ENCODE measurements at places on chromosomes 3 and 15.

DNA sequence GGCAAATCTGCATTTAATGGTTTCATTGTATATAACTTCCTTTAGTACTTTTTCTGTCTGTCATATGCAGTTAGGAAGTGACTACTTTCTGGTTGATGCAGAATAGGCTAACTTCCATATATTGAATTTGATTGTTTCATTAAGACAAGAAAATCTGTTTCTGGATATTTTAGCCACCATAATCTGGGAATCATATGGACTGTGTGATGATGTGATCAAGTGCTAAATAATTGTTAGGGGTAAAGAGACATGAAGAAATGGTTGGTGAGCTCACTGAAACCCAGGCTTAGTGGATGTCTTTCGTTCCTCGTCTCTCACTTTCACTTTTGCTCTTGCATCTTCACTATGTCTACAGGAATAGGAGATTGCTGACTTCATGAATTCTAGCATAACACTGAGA, 3.5 kb upstream of the MNS1 start:
- peaks cover 11% of the 10 kb centered on the region for H3K4me1 ChIP-seq
- H3K27me3 ChIP-seq, result peaks cover 19% of the 10 kb centered on the region
- H3K27ac ChIP-seq, result no peak overlapping the region
- H3K4me3 ChIP-seq, result peak overlapping the region; percentile 40
- no peaks in the 10 kb centered on the region for H3K36me3 ChIP-seq

DNA sequence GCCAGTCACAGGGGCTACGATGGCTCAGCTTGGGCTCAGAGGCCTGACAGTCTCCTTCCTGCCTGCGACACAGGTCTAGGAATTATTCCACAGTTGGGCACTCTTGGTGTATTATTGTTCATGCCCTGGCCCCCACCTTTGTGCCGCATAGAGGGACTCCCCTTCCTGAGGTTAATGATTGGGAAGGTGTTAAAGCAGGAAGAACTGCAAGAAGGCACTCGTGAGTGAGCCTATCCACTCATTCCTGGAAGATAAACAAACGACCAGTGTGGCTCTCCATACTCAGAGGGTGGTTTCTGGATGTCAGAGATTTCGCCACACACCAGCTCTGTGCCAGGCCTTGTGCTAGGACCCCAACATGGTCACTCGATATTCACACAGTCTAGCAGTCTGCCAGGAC, 12.3 kb downstream of the LIPC start:
- H3K4me3 ChIP-seq, result no peak overlapping the region
- H3K36me3 ChIP-seq, result no peaks in the 10 kb centered on the region
- no peak overlapping the region for H3K27ac ChIP-seq
- H3K4me1 ChIP-seq, result peaks cover 2% of the 10 kb centered on the region
- no peaks in the 10 kb centered on the region for H3K27me3 ChIP-seq

DNA sequence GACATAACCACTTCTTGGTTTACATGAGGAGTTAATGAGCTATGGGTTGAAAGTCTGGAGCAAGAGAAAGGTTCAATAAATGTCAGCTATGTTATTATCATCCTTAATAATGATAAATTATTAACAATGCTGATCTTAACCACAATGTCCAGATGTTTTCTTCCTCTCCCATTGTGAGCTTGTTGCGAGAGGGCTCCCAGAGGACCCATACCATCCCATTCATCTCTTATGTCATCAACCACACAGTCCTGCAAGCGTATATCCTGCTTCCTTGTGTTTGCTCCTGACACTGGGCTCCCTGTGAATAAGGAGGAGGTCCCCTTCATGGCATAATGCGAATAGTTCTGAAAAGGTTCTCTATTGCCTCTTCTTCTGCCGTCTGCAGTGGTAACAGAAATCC, 266.8 kb downstream of the TLE3 start:
- no peaks in the 10 kb centered on the region for H3K27me3 ChIP-seq
- no peak overlapping the region for H3K27ac ChIP-seq
- DNase-seq, result no peak
- H3K4me3 ChIP-seq, result no peak overlapping the region
- H3K36me3 ChIP-seq, result no peaks in the 10 kb centered on the region

DNA sequence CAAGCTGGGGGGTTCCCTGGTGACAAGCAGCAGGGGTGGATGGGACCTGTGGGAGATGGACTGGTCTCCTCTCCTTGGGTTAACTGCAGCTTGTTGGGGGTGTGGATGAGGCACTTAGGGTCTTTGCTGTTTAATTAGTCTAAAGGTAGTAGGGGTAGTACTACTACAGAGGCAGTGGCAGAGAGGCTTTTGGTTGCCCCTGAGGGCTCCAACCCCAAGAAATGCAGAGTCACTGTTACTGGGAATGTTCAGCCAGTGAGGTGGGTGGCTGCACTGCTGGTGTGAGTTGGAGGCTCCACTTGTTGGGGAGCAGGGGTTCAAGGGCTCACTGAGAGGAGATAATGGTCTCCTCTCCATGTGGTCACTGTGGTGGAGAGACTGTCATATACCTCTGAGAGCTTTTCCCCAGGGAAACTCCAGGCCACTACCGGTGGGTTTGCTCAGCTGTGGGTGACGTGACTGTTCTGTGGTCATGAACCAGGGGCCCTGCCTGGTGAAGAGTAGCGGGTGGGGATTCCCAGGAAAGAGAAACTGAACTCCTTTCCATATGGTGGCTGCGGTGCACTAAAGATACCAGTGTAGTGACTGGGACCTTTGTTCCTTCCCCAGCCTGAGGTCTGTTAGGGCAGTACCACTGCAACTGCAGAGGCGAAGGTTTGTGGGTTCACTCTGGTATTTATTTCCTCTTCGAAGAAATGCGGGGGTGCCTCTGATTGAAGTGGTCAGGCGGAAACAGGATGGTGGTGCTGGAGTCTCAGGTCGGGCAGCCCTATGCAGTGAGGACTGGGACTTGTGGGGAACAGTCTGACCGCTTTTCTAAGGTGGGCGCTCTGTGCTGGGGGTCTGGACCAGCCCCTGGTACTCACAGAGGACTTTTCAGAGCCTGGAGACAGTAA, 68.9 kb upstream of the TNFSF10 start:
- DNase-seq, result peak; percentile 51
- H3K36me3 ChIP-seq, result no peaks in the 10 kb centered on the region
- no peaks in the 10 kb centered on the region for H3K27me3 ChIP-seq
- peaks cover 40% of the 10 kb centered on the region for H3K4me1 ChIP-seq

DNA sequence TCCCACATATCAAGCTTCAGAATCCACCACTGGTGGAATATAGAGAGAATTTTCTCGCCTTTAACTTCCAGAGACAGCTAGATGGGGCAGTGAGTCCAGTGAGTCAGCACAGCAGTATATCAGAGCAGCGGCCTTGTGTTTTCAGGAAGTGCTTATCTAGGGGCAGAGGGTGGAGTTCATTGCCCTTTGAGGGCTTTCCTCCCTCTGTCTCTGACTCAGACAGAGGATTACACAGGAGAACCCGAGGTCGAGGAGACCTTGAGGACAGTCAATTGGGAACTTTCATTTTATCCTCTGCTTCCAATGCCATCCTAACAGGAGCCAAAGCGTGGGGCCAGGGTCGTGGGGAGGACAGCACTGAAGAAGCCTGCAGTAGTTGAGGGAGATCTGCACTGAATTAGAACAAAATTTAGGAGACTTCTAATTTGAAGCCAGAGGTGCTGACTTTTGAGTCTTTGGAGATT, 109.6 kb upstream of the UMPS start:
- no peaks in the 10 kb centered on the region for H3K27me3 ChIP-seq
- H3K36me3 ChIP-seq, result no peaks in the 10 kb centered on the region
- H3K4me3 ChIP-seq, result peak overlapping the region; percentile 6

All from CD4-positive, alpha-beta T cell (primary cell).